GM12864 (cell line): ENCODE measurements at places on chromosomes 3 and 15.

DNA sequence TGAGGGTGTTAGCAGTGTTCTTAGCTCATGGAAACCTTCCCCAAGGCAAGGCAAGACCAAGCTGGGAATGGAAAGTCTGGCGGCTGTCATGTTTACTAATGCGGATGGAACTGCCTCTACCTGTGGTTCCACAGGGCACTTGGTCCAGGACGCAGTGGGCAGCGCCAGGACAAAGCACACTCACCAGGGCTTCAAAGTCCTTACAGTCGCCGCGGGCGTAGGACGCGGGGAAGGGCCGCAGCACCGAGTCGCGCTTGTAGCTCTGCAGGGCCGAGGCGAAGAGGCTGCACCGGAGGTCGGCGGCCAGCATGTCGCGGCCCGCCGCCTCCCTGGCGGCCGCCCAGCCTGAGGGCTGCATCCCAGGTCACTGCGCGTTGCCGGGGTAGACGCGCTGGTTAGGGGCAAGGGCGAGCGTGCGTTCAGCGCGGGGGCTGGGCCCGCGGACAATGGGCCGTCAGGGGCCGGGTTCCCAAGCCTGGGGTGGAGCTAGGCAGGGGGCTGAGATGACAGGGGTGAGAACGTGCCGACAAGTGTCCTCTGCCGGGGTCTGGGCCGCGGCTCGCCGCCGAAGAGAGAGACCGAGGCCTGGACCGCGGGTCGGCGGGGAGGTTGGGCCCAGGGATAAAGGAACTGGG is 497 bp downstream of the PARP16 start:
- no peak for DNase-seq

DNA sequence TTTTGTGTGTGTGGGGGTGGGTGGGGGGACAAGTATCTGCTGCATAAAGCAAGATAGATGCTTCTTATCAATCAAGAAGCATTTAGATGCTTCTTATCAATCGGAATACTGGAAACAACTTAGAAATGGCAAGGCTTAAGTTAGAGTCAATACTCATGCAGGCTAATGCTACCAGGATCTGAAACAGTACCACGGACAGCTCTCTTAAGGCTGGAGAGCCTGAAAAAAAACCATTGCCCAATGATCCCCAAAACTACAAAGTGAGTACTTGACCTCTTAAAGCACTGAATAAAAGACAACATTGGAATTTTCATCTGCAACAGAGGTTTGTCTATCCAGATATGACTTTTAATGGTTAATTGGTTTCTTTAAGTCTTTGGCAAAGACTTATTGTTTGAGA is 262.3 kb downstream of the GAP43 start:
- DNase-seq: no peak

GRCh38 chr15:40755812-40756208 is 756 bp upstream of the RMDN3 start:
- no peak for DNase-seq

GRCh38 chr15:92538115-92538514 is 117.5 kb downstream of the FAM174B start:
- DNase-seq: no peak

GRCh38 chr3:87855616-87856015 is 203.2 kb downstream of the CGGBP1 start:
- DNase-seq: no peak

GRCh38 chr15:57198654-57199291 is 177.5 kb upstream of the CGNL1 start:
- DNase-seq: no peak

- DNase-seq: no peak
Measured at GRCh38 chr3:178302966-178303930, 233.0 kb upstream of the KCNMB2 start.

GRCh38 chr3:126696701-126697267 is 7.3 kb upstream of the CHCHD6 start:
- no peak for DNase-seq

DNA sequence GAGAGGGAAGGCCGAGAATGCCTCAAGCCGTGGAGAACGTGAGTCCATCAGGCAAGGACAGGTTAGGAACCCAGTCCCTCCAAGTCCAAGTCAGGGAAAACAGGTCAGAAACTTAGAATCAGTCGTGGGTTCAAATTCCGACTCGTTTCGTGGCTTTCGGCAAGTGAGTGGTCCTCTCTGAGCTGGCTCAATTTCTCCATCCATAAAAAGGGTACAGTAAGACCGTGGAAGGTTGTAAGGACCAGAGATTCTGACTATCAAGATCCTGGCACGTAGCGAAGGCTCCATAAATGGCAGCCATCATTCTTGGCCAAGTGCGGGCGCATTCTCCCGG is 604 bp upstream of the MED12L start:
- DNase-seq: no peak

GRCh38 chr15:75639191-75639708 is 774 bp downstream of the IMP3 start:
- no peak for DNase-seq

DNA sequence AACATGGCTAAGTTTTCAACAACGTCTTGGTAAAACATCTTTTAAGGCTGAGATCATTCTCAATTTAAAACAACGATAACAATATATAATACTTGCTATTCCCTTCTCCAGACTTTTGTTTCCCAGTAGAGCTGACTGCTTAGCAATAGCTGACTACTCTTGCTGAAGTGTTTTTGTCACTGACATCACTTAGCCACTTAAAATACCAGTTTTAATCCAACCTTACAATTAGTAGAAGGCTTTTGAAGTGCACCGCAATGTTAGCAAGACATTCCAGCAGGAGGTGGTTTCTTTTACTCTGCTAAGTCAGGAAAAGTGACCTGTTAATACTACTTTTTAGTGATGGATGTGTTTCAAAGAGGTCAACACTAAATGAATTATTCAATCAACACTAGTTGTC is 28.7 kb upstream of the GBE1 start:
- DNase-seq: no peak

- no peak for DNase-seq
Measured at GRCh38 chr3:144816323-144816722, 844.7 kb downstream of the DIPK2A start.

DNA sequence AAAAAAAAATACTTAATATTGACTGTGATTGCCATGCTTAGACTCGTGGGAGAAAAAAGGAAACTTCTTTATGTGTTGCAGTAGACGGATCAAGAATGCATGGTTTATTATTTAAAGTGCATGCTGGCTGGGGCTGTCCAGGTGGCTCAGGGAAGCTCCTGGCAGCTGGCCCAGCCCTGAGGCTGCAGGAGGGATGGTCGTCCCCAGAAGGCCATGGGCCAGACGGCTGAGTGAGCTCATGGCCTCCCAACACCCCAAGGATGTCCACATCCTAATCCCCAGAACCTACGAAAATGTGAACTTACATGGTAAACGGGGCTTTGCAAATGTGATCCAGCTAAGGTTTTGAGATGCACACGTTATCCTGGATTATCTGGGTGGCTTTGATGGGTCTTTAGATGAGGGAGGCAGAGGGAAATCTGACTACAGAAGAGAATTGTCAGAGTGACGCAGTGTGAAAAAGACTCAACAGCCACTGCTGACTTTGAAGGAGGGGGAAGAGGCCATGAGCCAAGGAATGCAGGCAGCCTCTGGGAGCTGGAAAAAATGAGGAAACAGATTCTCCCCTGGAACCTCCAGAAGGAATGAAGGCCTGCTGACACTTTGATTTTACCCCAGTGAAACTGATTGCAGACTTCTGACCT is 29.8 kb downstream of the ADAMTS17 start:
- DNase-seq: no peak

GRCh38 chr15:52790941-52791751 is 1.0 kb upstream of the ONECUT1 start:
- DNase-seq: no peak

GRCh38 chr15:82571722-82572222 is 31.5 kb upstream of the RPS17 start:
- no peak for DNase-seq

DNA sequence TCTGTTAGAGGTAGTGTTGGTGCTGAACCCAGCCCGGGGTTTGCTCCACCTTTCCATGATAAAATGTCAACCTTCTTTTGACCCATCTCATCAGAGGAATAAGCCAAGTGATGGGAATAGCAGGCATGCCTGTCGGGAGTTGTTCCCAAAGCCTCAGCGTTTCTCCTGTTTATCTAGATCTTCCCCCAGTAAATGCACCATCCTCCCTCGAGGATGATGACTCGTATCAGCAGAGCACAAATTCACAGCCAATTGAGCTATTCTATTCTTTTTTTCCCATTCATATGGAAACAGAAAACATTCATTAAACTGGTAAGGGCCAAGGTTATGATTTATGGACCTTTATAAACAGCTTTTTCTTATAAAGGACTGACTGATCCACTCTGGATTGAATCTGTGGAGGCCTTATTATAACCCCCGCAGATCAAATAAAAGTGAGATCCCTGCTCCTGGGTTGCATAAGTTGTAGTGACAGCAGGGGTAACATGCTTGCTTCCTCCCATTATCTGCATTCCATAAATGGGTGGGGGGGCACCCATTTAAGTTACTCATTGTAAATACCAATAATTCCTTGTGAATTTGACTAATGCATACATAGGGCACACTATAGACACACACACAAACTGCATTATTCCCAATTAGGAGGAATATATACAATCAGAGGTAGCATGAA is 207.3 kb downstream of the PLCL2 start:
- no peak for DNase-seq

DNA sequence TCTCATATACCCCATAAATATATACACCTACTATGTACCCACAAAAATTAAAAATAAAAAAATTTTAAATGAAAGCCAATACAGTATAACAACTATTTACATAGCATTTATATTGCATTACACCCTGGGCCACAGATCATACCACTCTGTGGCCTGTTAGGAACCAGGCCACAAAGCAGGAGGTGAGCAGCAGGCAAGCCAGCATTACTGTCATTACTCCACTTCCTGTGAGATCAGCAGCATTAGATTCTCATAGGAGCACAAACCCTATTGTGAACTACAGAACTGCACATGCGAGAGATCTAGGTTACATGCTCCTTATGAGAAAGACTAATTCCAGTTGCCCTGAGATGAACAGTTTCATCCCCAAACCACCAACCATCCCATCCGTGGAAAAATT is 17.4 kb downstream of the FILIP1L start:
- no peak for DNase-seq

- DNase-seq: no peak
Measured at GRCh38 chr15:38049891-38050290, 115.5 kb downstream of the TMCO5A start.

DNA sequence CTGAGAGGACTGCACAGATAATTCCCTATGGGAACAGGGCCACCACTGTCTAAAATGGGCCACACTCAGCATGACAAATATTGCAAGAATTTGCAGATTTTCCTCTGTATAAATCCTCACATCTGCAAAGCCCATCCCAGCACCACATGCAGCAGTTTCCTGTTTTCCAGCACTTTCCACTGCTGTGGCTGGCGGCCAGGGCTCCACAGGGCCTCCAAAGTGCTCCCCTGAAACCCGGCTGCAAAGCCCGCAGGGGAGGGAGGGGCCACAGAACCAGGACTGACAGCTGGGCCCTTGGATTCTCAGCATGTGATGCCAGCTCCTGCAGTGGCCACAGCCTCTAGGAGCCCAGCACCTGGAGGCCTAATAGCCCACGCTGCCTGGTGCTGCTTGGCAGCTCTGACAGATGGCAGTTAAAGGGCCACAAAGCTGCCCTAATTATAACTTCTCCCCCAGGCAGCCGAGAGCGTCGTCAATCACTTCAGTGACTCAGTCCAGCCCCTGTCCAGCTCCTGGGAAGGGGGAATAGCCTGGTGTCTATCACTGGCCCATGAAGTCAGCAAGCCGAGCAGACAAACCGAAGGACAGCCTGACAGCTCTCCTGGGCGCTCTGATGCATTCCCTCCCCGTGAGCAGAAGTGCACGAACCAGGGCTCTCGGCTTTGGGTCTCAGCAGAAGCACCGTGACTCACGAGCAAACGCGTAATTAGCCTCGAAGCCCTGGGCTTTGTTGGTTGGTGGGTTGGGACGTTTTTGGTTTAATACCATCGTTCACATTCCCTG is 4.7 kb downstream of the LRRC15 start:
- no peak for DNase-seq

GRCh38 chr15:36495456-36495991 is 83.9 kb upstream of the CDIN1 start:
- DNase-seq: no peak

DNA sequence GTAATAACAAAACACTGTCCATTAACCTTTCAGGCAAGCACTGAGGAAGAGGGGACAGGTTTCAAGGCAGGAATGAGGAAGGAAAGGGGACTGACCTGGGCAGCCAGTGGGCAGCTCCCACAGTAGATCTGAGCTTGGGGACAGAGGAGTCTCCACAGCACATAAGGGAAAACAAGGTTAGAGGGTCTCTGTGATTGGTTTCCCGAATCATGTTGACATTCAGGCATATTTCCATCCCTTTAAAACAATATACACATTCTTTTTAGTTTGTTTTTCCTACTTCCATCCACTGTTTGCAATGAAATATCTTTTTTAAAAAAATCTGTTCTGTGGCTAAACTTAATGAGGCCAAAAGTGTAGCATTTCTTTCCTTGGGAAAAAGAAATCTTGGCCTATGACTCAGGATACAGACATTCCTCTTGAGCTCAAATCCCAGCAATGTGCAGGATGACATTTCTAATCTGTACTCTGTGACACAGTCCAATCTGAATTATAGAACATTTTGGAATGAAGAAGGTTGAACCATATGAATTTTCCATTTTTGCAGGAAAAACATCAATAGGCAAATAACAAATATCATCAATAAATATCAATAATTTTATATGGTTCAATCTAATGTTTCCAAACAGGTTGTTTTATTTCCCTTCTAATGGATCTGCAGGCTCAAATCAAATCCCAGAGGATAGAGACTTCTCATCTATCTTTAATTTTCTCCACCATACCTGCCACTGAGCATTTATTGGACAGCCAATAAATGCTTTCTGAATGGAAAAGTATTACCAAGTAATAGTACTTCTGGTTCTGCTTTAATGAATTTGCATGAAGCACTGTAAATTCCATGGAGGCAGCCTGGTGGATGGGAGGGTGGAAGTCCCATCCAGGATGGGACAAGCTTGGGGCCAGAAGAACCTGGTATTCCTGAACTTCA is 54.1 kb downstream of the ITGB5 start:
- DNase-seq: no peak

- no peak for DNase-seq
Measured at GRCh38 chr15:82597815-82598214, 49.3 kb downstream of the CPEB1 start.

DNA sequence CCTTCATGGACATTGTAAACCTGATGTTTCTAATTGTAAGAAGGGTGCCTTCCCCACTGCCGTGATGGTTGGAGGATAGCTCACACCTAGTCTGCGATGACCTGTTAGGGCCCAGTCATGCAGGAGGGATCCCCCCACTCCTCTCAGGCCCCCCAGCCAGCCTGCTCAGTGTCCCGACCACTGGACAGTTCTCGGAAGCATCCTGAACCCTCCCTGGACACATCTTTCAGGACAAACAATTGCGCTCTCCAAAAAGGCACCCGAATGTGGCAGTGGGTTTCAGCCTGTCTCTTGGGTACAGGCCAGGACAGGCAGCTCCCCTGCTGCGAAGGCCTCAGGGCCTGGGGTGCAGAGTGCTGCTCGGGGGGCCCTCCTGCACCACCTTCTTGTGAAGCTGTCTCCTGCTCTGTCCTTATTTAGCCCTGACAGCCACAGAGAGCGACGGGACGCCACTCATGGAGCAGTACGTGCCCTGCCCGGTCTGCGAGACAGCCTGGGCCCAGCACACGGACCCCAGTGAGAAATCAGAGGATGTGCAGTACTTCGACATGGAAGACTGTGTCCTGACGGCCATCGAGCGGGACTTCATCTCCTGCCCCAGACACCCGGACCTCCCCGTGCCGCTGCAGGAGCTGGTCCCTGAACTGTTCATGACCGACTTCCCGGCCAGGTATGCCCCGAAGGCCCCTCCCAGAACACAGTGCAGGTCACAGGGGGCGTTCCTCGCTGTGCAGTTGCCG is 132.3 kb downstream of the LRRK1 start:
- no peak for DNase-seq
